ENCODE measurements at places on chromosomes 12 and 14.

DNA sequence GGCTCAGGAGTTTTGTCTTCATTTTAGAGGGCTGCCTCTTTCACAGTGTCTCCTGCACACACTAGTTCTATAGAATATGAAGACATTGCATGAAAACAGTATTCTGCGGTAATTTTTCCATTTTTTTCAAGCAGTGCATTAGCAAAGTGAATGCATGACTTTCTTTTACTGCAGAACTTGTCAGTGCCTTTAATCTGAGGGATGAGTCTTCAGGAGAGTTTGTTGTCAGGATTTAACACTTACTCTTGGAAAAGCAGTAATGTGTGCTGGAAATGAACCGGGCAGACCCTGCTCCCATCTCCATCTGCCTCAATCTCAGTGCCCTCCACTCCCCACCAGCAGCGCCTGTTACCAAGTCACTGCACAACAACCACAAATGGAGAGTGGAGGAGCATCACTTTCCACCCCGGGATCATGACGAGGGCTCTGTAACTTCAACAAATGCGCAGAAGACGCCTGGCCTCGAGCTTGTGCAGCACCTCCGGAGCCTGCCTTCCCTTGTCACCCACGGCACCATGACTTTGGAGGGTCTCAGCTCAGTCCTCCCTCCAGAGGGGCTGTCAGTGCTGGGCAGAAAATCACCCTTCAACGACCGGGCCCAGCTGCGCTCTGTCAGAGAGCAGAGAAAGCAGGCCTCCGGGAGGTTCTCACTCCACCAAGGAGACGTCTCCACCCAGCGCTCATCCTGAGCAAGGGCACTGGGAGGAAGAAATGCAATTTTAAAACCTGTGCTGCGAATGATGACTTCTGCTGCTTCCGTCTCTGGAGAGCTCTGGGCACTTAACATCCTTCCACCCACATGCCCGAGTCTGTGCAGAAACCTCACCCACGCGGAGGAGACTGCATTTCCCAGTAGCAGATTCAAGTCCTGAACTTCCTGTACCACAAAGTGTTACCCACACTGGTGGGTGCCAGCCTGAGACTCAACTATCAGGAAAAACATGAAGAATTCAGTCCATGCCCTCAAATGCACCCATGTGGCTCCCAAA, 255.7 kb downstream of the ADGRD1 start:
- no peak for DNase-seq

DNA sequence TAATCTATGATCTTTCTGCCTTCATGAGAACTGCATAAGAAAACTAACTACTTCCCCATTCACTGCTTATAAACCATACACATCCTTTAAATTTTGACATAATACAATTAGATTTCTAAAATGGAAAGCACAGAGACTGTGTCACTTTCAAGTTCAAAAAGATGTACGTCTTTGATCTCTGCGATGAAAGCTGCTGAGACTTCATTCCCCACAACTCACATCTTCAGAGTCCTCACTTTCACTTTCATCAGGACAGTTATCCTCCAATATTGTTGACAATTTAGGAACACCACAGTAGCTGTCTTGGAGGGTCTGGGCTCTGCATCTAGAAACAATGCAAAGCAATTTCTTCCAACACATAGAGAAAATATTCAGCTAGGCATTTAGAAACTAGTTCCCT, 47.9 kb upstream of the KCNC2 start:
- no peak for DNase-seq

GRCh38 chr12:53785161-53785560, 33.4 kb upstream of the CISTR start:
- no peak for DNase-seq

DNA sequence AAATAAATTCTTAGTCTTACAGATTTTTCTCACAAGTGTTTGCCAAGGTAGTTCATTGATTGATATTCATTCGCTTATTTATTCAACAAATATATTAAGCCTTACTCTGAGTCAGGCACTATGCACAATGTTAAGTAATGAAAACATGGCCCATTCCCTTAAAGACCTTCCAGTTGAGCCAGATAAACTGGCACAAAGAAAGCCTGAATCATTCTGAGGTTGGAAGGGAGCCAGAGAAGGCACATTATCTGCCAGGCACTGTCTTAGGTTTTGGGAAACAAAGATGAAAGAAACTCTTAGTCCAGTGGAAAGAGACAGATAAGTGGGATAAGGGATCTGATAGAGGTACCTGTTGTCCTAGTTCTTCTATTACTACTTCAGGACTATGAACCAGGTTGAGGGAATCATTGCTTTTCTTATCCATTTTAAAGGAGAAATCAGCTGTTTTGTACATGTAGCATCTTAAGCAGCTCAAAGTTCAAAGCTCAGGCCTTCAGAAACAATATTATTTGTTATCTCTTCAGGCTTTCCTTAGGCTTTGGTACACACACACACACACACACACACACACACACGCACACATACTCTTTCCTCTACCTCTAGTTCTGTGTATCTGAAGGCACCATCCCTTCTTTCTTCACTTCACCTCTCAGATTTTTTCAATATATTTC, 27.0 kb downstream of the PDE6H start:
- DNase-seq, result no peak

- no peak for DNase-seq
Measured at GRCh38 chr12:11885261-11886038, 185.3 kb upstream of the BCL2L14 start.

DNA sequence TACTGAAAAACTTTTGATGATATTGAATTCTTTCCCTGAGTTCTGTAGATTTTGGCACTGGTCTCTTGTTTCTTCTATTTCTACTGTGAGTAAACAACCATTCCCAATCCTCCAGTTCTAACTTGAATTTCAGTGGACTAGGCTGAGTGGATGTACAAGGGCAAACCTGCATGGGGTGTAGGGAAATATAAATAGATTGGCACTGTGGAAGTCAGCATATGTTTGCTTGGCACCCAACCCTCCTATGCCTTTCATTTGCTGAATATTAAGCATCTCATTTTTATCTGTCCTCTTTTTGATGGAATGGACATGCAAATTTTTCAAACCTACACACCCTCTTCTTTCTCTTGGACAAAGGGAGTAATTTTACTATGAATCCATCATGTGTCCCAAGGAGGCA, 828.3 kb downstream of the DIO2 start:
- DNase-seq, result no peak

DNA sequence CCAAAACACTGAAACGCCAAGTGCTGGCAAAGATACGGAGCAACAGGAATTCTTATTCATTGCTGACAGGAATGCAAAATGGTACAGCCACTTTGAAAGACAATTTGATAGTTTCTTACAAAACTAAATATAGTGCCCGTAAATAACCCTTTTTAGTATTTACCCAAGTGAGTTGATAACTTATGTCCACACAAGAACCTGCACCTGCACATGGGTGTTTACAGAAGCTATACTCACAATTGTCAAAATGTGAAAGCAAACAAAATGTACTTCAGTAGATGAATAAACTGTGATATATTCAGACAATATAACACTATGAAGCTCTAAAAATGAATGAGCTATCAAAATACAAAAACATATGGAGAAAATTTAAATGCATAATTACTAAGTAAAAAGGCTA, 86.6 kb downstream of the ATXN7L3B start:
- DNase-seq, result no peak

DNA sequence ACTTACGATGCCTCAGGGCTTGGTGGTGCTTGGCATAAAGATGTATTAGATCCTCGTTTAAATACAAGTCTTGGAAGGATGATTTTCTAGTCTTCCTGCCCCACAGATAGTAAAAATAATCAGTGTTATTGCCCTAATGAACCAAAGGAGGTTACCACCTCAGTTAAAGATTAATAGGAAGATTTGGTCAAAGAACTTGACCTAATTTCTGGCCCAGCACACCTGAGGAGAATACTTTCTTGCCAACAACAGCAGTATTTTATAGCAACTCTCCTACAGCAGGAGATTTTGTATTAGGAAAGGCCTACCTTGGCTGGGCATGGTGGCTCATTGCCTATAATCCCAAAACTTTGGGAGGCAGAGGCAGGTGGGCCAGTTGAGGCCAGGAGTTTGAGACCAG, 31.6 kb downstream of the CSRP2 start:
- no peak for DNase-seq

DNA sequence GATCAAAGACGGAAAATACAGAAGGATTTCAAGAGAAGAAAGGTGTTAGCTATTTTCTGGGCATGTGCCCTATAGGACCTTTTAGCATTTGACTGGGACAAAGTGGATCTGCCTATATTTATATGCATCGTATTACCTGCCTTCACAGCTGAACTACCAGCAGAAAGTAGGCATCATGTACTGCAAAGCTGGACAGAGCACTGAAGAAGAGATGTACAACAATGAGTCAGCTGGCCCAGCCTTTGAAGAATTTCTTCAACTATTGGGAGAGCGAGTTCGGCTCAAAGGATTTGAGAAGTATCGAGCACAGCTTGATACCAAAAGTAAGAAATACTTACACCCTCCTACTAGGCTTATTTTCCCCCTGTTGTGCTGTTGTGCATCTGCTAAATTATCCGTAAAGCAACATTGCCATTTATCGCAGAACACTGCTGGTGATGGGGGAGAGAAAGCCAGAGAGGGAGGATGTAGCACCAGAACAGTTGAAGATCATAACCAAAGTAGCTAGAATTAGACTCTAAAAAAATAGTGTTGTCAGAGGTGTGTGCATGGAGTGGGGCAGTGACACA, 282.0 kb upstream of the RGS6 start:
- no peak for DNase-seq

DNA sequence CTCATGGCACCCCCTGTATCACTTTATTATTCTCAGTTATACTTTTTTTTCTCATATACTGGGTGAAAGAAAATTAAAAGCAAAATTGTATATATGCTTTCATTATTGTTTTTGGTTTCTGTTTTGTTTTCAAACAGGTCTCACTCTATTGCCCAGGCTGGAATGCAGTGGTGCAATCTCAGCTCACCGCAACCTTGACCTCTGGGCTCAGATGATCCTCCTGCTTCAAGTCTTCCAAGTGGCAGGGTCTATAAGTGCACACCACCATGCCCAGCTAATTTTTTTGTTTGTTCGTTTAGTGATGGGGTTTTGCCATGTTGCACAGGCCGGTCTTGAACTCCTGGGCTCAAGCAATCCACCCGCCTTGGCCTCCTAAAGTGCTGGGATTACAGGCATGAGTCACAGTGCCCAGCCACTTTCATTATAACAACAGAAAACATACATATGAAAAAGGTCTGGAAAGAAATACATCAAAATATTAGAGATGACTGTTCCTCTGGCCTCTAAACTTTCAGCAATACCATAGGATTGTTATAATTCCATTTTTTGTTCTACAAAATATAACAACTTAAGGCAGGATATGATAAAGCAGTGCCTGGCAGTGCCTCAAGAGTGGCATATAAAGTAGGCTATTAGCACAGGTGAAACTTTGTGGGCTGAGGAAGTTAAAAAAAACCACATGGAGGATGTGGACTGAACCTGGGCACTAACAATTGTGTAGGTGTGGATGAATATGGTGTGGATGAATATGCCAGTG, 5.8 kb upstream of the NTN4 start:
- DNase-seq, result no peak

- no peak for DNase-seq
Measured at GRCh38 chr12:101678081-101678480, 19.4 kb upstream of the CHPT1 start.

DNA sequence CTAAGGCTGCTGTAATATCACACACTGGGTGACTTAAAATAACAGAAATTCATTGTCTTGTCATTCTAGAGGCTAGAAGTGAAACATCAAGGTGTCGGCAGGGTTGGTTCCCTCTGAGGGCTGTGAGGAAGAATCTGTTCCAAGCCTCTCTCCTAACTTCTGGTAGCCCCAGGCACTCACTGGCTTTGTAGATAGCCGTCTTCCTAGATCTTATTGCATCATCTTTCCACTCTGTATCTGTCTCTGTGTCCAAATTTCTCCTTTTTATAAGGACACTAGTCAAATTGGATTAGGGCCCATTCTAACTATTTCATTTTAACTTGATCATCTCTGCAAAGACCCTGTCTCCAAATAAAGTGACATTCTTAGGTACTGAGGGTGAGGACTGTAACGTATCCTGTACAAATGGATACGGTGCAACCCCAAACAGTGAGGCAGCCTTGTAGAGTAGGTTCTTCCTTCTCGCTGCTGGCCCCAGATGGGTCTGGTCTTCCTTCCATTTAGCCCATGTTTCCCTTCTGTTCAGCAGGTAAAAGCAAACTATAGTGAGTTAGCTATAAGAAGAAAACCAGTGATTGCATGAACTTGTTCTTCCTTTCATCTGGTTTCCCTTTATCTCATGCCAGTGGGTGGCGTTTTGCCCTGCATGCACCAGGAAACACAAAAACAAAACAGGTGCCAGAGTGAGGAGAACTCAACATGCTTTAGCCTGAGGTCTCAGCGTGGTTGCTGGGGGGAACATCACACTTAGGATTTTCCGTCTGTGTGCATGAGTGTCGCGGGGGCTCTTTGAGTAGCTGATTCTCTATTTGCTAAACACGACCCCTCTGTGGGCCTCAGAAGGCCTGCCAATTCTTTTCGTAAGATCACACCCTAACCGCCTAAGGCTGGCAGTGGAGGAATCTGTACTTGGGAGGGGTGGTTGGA, 19.5 kb downstream of the TTC9 start:
- no peak for DNase-seq

DNA sequence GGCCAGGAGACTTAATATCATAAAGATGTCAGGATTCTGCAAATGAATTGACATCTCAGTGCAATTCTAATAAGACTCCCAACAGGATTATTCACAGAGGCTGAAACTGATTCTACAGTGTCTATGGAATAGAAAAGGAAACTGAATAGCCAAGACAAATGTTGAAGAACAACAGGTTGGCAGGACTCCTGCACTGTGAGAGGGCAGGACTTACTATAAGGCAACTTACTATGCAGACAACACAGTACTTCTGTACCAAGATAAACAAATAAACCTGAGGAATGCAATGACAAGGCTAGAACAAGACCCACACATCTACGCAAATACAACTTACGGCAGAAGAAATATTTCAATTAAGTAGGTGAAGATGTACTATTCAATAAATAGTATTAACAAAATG, 132.2 kb upstream of the FKBP4 start:
- DNase-seq, result no peak

DNA sequence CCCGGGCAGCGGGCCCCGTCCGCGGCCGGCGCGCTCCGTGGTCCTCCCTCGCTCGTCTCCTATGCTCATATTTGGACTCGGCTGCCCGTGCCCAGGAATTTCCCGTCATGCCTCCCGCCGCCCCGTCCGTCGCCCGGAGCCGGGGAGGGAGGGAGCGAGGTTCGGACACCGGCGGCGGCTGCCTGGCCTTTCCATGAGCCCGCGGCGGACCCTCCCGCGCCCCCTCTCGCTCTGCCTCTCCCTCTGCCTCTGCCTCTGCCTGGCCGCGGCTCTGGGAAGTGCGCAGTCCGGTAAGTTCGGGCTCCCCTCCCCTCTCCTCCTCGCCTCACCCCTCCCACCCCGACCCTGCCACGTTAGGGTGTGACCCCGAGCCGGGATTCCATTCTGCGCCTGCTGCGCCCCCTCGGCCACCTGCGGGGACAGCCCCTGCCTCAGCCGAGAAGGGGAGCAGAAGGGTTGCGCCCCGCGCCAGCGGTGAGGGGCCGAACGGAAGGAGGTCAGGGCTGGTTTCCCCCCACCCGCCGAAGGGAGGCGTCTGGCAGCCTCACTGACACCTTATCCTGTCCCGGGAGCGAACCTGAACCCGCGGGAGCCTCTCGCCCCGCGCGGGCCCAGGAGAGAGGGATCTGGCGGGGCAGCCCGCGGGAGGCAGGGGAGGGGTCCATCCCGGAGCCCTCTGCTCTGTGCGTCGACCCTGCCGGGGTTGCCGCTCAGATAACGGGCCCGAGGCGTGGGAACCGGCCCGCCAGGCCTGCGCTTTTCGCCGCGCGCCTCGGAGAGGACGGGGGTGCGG, at the start of gene MSRB3:
Gene MSRB3 (plus strand): TSS at position 108 of the 793 bp plus-strand sequence. CDS start 29,897 bp downstream, outside the sequence.
- no peak for DNase-seq

GRCh38 chr12:9660046-9660445, 9.5 kb upstream of the CLEC2D start:
- DNase-seq, result no peak
